ENCODE measurements at places on chromosomes 4 and X.

- DNase-seq: no peak
These were observed 79.0 kb upstream of the TRAM1L1 start for GRCh38 chr4:117164338-117164737.

DNA sequence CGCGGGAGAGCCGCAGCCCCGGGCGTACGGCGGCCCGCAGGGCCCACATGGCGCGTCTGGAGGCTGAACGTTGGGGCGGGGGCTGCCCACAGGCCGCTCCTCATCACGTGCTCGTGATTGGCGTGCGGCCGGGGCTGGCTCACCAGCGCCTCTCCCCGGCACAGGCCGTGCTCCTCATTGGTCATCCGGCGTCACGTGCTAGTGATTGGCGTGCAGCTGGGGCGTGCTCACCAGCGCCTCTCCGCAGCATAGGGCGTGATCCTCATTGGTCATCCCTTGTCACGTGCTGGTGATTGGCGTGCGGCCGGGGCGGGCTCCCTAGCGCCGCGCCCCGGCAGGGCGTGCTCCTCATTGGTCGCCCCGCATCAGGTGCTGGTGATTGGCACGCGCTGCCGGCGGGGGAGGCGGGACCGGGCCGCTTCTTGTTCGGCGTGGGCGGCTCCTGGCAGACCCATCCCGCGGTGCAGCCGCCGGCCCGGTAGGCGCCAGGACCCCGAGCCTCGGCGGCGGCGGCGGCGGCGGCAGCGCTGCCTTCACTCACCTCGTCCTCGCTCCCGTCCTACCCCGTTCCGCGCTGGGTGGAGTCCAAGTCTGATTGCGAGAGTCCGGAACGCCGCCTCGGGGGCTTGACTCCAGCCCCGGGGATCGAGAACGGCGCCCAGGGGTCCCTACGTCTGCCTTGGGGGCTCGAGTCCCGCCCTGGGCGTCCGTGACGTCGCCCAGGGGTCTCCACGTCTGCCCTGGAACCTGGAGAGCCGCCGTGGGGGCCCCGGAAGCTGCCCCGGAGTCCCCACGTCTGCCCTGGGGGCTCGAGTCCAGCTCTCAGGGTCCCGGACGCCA lies at the start of gene GTPBP6:
TSS of gene GTPBP6 (minus strand) at position 58 of the 840 bp plus-strand sequence. CDS start at position 49, 9 bp downstream.
- DNase-seq: peak; percentile 85

DNA sequence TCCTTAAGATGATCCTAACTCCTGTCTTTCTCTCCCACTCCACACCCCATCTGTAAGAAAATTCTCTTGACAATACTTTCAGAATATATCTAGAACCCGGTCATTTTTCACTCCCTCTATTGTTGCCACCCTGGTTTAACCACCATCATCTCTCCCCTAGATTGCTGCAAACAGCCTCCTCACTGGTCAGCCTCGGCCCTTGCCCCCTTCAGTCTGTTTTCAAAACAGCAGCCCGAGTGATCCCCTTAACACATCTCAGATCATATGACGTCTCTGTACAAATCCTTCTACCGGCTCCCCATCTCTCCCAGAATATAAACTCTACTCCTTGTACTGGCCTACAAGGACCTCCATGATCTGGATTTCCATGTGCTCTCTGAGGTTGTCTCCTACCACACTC lies 35.2 kb upstream of the F9 start:
- no peak for DNase-seq

DNA sequence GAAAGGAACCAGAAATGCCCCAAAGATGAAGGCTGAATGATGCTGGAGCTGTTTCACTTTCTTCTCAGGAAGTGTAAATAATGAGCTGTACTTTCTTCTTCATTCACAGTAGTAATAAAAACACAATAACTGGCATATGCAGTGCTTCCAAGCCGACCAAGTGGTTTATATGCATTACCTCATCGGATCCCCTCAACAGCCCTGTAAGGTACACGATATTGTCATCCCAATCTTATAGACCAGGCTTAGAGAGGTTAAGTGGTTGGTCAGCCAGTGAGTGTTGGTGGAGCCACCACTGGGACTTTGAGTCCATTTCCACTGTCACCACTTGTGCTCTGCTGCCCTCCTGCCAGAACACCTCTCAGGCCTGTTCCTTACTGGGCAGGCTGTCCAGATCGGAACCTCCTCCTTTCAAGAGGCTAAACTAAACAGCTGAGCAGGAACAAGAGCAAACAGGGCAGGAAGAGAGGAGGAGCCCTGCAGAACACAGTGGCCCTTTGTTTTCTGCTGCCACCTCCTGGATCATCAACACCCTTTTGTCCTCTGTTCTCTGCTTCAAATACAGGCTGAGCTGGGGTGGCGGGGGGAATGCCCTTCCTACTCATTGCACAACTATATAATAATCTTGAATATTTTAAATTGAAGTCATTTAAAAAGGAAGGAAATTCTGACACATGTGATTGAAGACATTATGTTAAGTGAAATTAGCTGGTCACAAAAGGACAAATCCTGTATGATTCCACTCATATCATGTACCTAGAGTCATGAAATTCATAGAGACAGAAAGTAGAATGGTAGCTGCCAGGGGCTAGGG lies 112.5 kb upstream of the ATP6AP2 start:
- peak; percentile 40 for DNase-seq

DNA sequence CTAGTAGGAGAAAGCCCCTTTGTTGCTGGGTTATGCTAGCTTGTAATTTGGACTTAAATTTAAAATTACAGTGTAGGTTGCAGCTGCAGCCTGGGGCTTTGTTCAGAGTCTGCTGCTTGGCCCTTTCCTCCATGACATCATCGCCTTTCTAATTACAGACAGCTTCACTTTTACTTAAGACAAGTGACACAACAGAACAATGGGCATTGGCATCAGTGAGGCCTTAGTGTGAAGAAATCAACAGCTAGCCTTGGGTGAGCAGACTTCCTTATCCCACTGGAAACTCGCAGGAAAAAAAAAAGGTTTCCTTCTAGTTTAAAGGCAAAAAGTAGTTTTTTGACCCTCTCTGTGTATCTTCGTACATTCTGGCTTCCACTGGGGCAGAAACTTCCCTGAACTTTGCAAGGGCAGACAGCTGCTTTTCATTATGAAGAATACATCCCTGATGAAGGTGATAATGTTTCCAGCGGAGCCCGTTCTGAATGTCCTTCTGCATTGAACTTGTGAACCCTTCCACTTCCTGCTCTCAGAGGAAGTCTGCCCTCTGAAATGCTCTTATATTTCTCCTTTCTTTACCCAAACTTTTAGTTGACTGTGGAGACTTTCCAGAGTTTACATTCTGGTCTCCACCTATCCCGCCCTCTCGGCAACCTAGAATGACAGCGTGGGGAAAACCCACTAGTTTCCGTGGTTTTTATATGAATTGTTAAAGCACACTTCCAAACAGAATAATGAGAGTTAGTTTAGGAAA lies 123.2 kb upstream of the FAM9C start:
- DNase-seq: no peak

DNA sequence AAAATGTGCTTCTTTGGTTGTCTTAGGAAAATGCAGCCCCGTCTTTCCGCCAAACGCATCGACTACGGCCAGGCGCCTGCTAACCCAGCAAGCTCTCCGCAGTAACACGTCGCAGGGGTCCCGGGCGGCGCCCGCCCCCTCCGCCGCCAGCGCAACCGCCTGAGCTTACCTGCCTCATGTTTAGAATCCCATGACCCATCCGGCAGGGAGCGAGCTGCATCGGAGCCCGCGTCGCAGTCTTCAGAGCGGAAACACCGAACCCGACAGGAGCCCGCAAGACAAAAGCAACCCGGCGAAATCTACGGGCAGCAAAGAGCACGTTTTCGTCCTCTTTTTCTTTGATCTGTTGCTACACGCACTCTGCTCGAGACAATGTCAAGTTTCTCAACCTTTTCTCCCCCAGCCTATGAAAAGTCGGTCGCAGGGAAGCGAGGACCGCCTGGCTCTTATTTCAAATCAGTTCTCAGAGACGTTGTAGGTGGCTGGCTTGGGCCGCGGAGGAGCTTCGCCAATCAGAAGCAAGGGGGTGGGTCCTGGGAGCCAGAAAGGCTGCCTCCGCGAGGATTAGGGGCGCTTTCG lies at the start of gene MID1:
TSS of gene MID1 (minus strand) at position 465 of the 579 bp plus-strand sequence. CDS start 53,038 bp downstream, outside the sequence.
- no peak for DNase-seq

DNA sequence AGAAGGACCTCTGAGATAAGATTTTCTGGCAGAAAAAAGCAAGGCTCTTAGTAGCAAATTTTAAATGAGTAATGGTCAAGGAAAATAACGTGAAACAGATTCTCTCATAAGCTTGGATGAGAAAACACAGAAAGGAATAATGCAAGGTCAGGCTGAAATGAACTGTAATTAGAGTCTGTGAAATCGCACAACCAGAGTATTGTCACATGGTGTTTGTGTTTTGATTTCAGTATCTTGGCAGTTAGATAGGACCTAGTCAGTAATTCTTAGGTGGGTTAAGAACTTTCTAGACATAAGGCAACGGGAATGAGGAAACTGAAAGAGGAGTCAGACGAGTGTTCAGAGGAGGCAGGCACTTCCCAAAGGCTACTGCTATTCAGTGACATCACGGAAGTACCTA lies 34.6 kb downstream of the LIMCH1 start:
- DNase-seq: no peak

GRCh38 chrX:130165181-130165702 lies 399 bp downstream of the AIFM1 start:
- no peak for DNase-seq

DNA sequence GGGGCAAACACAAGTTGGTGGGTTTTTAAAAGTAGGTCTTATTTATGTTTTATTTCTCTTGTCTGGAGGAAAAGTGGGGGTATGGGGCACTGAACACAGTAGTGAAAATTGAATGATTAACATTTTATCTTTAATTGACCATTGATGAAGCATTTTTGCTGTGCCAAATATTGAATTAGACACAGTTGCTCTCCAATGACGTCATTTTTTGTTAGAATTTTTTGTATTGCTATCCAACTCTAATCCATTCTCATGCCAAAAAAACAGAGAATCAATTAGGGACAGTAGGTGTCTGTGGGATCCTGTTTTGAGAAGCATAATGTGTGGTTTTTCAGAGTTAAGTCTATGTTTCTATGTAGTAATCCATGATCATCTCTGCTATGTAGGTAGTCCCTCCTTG lies 1032.8 kb downstream of the STPG2 start:
- DNase-seq: no peak

GRCh38 chrX:139640259-139640658 lies 67.7 kb downstream of the MCF2 start:
- DNase-seq: no peak

DNA sequence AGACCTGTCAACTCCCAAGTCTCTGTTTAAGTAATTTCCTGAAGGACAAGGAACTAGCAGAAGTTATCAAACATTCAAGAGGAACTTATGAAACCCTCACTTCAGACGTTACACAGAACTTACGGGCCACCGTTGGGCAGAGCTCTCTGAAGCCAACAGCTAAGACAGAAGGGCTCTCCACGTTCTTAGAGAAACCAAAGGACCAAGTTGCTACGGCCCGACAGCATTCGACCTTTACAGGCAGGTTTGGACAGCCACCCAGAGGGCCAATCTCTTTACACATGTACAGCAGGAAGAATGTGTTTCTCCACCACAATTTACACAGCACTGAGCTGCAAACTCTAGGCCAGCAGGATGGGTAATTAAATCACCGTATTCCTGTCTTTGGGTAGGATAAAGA lies 705.1 kb upstream of the GRID2 start:
- DNase-seq: no peak

GRCh38 chr4:98352940-98353339 lies 91.8 kb downstream of the RAP1GDS1 start:
- DNase-seq: no peak

GRCh38 chrX:40329616-40330015 lies 231.9 kb upstream of the BCOR start:
- DNase-seq: no peak

- no peak for DNase-seq
These were observed 78.0 kb downstream of the PRDM5 start for GRCh38 chr4:120844528-120844921.

- no peak for DNase-seq
These were observed 519 bp downstream of the SLC25A4 start for GRCh38 chr4:185143601-185143969.

DNA sequence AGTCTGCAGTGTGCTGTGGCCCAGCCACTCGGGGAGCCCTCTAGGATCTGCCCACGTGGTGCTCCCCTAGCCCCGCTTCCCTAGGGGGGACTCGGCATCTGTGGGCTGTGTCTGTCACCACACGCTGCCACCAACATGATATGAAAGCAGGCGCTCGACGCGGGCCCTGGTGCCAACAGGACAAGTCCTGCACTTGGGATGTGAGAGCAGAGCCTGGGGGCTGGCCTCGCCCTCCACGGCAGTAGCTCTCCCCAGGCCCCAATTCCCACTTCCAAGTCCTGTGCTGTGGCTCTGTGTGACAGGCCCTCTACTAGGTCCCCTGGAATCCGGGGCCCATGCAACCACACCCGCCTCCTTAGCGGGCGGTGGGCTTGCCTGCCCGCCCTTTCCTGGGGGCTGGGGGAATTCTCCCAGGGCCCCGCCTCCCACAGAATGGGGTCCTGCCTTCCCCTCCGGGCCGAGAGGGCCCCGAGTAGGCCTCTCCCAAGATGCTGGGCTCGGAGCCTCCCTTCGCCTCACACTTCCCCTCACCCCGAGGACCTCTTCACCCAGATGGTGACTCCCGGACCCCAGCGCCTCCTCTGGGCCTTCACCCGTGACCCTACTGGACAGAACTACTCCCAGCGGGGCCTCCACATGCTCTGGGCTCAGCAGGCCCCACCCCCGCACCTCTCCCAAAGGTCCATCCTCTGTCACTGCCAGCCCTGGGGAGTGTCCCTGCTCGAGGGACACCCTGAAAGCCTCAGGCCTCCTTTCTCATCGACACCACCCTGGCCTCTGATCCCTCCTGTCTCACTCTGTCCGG lies 11.2 kb downstream of the LRPAP1 start:
- no peak for DNase-seq

- DNase-seq: no peak
These were observed 9.2 kb upstream of the EOLA1 start for GRCh38 chrX:149531599-149531998.

DNA sequence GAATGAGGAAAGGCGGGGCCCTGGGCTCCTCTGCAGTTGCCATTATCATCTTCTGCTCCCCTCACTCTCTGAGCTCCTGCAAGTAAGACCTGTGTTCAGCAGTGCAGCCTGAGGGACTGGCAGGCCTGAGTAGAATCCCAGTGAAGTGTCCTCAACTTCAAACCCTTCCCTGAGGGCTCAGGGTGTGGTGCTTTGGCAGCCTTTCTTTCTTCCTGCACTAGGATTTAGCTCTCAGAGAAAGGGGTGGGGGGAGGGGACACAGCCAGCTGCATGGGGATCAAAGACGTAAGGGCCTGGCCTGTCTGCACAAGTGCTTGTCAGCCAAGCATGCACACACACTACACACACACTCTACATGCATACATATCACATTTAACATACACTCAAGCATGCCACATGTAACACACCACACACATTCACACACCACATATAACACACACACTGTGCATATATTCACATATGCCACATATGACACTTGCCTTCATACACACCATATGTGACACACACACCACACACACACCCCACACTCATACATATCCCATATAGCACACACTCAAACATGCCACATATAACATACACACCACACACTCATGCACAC lies 223.4 kb upstream of the RPL34 start:
- no peak for DNase-seq

DNA sequence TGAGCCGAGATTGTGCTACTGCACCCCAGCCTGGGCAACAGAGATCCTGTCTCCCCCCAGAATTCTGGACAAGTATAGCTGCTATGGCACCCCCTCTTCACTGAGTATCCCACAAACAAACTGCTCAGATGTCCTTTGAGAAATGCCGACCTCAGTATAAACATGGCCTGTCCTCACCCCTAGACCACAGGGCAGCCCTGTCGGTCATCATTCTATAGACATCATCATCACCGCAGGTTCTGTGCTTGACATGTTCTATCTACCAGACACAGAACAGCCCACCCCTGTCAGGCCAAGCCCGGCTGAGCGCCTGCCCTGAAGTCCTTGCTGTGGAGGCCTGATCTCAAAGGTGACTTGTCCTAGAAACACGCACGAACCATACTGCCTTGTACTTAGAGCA lies 232.9 kb downstream of the DHRSX start:
- no peak for DNase-seq

Data from HuH-7 (cell line).